Stimulated activated CD8-positive, alpha-beta memory T cell treated with anti-CD3 and anti-CD28 coated beads, Interleukin-12 subunit alpha, Interleukin-12 subunit beta, amount 100 ng/mL, for 1 hour (primary cell): ENCODE measurements at places on chromosomes 2 and 18.

- no peak for DNase-seq
These were observed 48.4 kb downstream of the MTERF4 start for GRCh38 chr2:241053576-241054251.

- no peak for DNase-seq
These were observed 8.9 kb downstream of the ASPRV1 start for GRCh38 chr2:69952336-69953115.

DNA sequence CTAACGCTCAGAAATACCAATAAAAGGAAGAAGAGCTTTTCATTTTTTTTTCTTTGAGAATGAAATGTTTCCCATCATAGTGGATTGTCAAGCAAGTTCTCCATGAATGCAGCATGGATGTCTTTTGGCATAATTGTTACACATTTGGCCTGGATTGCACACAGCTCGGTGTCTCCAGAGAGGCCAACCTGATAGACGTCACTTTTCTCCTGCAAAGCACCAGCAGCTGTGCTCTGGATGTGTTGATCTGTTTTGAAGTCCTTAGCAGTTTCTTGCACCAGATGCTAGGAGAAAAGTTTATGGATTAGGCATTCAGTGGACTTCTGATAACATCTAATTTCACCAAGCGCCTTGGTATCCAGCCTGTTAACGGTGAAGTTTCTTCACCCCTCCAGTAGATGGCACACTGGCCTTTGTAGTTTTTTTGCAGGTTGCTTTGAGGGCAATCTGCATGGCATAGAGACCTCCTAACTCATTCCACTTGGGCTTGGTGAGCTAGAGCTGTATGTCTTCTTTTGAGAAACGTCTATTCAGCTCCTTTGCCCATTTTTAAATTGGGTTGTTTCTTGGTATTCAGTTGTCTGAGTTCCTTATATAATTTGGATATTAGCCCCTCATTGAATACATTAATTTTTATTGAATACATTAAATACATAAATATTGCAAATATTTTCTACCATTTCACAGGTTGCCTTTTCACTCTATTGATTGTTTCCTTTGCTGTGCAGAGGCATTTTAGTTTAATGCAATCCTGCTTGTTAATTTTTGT lies 59.7 kb downstream of the PTH2R start:
- DNase-seq, result no peak

DNA sequence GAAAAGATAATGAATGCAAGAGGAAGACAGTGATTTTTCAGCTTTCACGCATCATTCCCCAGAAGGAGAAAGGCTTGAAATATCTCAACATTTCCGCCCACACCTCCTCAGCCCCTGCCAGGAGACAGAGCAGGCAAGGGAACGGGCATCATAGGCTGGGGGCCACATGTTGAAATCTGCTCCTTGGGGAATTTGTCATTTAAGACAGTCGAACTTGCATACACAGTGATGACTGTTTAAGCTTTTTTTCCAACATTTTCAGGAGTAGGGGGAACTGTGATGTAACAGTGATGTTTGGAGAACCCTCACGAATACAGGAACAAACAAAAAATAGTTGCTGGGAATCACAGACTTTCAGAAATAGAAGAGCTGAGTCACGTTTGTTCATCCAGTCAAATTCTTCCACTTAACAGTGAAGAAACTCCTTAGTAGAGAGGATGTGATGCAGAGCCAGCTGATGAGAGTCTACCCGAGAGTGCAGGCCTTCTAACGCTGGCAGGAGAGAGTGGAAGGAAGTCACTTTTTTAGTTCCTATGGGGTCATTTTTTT lies 266.8 kb downstream of the ALPK2 start:
- DNase-seq, result no peak

GRCh38 chr2:144421606-144422510 lies 98.1 kb downstream of the ZEB2 start:
- DNase-seq, result no peak

DNA sequence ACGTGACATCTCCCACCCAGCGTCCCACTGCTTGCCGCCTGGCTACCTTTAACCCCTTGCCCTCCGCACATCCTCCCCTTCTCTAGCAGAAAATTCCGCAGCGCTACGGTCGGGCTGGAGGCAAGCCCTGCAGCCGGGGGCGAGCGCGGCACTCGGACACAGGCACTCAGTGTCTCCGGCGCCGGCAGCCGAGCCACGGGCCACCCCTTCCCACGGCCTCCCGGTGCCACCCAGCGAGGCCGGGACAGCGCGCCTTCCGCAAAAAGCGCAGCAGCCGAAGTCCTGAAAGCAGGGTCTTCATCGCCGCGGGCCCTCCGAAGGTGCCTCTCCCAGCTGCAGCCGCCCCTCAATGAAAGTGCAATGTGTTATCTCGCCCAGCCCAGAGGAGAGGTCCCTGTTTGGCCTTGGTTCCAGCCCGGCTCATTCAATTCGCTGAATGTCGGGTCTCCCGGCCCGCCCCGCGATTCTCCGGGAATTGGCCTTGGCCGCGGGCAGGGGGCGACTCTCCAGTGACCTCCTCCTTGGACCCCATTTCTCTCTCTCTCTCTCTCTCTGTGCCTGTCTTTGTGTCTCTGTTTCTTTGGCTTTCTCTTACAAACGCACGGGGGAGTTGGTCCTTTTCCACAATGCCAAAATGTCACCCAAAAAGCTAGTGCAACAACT lies 1.1 kb downstream of the DLGAP1 start:
- no peak for DNase-seq

DNA sequence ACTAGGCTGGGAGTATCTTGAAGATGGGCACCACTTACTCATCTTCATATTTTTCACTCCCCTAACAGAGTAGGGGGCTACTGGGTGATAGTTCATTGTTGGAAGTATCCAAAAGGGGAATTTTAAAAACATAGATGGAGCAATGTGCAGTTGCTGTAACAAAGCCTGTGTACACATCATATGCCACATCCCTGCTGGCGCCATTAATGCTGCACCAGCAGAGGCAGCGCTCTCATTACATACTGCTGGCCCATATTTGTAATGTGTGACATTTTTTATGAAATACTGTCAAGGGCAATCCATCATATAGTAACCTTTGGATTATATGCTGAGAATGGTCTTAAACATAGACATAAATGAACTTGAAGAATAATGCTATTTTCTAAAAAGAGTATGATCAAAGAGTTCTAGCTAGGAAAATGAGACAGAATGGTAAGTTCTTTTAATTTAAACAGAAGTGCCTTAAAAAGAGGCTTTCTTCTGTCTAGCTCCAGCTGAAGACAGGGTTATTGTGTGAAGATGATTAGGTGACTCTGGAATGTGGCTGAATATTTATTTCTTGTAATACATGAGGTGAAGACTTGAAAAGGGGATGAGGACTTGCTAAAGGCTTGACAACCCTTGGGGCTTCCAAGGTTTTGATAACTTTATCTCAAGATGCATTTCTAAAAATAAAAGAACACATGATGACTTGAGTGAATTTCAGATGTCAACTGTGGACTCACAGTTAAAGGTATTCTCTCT lies 2.4 kb upstream of the TMEM178A start:
- DNase-seq, result no peak

DNA sequence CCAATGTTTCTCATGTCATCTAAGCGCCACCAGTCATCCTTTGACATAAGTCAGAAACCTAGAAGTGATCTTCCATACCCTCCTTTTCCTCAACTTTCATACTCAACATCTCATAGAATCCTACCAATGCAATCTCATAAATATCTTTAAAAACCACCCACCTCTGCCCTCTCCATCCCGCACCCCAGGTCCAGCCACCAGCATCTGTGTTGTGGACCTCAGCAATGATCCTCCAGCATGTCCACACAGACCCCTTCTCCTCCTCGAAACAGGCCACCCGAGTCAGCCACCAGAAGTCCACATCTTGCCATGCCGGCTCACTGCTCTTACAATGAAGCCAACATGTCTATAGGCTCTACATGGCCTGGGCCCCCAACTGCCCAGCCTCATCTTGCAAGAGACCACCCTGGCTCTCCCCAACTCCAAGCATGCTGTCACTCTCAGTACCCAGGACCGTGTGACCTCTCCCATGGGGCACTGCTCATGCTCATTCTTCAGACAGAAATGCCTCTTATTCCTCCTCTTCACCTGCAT lies 636.7 kb upstream of the ID2 start:
- DNase-seq, result no peak

DNA sequence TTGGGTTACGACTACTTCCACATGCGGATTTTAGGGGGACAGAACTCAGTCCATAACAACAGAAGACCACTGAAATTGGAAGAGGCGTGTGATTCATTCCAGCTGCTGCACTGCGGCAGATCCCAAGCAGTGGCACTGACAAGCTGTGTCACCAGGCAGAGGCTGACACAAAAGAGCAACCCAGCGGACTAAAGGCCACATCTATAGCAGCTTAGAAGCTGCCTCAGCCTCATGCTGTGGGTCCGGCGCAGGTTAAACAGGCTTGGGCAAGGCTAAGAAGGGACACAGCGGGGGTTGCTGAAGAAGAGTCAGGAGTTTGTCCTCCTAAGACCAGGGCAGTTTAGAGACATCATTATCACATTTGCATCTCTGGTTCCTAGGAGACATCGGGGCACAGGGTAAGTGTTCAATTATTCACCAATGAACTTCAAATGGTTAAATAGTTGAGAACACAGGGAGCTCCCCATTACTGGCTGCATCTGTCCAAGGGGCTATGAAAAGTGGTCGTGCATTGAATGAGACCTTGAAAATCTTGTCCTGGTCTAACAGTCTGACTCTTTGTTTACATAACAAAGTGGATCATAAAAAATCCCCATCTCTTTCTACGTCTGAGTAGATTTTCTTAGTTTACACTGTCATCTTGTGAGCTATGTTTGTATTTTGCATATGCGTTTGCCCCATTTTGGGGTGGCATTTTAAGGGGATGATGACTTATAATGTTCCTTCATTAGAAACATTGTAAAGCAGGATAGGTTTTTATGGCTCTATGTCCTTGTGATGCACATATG lies 162.3 kb upstream of the TRIB2 start:
- no peak for DNase-seq
